Mesothelial cell of epicardium (in vitro differentiated cells): ENCODE measurements at places on chromosomes 5 and 9.

DNA sequence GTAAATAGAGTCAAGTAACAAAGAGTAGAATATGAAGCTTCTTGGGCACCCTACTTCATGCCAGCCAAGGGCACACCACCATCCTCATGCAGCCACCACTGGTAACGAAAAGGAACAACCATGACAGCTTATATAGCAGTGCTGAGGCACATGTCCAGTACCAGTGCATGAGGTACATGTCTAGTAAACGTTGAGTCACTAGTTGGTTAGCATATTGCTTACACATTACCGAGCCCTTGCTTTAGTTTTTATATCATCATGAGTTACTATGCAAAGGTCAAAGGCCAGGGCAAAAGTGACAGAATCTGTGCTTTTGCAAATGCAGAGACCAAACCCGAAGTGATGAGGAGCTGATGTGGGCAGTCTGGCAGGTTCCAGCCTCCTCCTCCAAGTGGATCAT, 147.1 kb upstream of the MAP1B start:
- DNase-seq, result no peak

GRCh38 chr5:130796902-130797301, 368.2 kb downstream of the HINT1 start:
- no peak for DNase-seq

DNA sequence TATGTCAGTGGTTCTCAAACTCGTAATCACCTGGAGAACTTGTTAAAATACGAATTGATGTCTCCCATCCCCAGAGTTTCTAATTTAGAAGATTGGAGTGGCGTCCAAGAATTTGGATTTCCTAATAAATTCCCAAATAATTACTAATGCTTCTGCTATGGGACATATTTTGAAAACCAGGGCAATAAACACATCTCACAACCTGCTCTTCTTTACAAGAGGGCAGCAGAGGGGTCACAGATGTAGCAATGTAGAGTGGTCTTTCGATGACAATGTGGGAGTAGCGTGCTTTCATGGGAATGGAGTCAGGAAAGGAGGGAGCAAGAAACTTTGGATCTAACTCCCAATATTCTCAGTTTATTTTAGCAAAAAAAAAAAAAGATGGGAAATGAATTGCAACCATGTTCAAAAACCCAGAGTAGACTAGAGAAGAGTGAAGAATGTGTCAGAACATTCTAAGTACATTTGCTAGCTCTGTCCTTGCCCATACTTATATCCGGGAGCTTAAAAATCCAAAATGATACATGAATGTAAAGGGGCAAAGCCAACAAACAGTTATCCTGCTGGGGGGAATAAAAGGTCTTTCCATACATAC, 33.8 kb upstream of the ALDH1A1 start:
- no peak for DNase-seq

GRCh38 chr9:137270929-137271695, 6.4 kb upstream of the TOR4A start:
- DNase-seq, result no peak

DNA sequence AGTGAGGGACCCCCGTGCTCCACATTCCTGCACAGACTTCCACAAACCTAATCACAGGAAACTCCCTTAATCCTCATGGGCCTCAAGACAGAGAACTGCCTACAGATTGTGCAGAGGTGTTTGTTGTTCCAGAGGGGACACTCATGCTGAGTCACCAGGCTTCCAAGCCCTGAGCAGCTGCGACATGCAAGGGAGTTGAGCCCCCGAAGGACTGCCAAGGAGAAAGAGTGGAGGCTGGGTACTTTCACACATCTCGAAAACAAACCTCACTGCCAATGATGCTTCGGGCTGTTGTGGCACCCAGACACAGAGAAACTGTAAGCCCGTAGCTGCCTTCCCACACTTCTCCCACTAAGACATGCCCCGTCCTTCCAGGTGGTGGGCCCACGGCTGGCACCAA, 480.8 kb downstream of the CDH12 start:
- DNase-seq, result no peak
